Mammary epithelial cell (primary cell): ENCODE measurements at places on chromosomes 5 and 9.
A peak's percentile ranks its signal among the peaks of the same experiment; 100 is the strongest.

DNA sequence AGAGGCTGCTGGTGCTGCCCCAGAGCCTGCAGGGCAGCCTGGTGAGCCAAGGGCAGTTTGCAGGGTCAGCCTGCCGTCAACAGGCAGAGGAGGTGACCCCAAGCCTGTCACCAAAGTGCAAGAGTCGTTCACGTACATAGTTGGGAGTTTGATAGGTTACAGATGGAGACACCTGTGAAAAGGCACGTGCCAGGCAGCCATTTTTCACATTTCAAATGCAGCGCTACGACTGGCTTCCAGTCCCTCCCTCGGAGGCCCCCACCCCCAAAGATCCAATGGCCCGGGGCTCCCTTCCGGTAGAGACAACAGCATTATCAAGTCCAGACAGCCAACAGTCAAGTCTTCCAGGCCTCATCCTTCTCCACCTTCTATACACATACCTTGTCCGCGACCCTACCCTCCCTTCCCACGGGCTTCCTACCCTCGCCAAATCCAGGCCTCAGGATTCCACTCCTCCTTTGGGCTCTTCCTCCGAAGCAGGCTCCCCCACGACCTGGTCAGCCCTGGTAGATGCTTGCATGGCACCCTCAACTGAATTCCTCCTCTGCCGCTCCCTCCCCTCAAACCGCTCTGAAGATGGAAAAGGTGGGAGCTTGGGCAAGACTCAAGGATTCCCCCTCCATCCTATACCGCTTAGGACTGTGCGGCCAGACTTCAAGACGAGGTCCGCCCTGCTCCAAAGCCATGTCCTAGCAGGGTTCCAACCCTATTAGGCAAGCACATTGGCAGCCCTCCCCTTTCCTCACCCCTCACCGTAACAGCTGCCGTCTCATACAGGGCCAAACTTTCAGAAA, 13.2 kb downstream of the HNRNPH1 start:
- DNase-seq, result no peak

DNA sequence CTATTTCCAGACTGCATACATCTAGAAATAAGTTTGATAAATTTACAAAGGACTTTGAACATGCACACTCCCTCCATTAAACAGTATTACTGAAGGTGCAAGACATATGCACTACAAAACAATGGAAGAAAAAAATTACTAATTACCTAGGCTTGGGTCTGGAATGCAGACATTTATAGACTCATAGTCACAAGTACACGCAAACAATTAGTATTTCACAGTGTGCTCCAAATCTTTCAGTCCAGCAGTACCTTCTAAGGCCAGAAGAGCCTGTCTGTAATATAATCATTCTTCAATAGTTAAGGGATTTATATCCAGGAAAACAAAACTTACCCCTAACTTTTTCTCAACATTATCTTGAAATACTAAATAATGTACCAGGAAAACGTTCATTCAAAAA, 11.2 kb downstream of the RICTOR start:
- DNase-seq, result peak; percentile 20

GRCh38 chr5:53359916-53360517, 120.4 kb upstream of the FST start:
- DNase-seq, result peak; percentile 74

GRCh38 chr5:87156631-87157030, 111.1 kb upstream of the RASA1 start:
- DNase-seq, result peak; percentile 50

DNA sequence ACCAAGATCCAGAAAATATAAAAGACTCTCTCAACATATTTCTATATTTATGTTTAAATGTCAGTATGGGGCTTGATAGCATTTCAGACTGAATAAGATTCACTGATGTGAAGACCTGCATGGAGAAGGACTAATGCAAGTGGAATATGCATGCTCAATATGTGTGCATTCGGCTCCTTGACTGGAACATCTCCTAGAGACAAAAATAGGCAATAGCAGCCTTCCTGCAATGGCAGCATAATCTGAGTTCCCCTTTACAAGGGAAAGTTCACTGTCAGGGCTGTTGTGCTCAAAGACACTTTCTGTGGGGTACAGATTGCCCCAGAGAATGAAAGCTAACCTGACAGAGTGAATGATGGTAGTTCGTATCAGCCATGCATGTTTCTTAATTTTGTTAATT, 42.4 kb downstream of the STARD4 start:
- no peak for DNase-seq

DNA sequence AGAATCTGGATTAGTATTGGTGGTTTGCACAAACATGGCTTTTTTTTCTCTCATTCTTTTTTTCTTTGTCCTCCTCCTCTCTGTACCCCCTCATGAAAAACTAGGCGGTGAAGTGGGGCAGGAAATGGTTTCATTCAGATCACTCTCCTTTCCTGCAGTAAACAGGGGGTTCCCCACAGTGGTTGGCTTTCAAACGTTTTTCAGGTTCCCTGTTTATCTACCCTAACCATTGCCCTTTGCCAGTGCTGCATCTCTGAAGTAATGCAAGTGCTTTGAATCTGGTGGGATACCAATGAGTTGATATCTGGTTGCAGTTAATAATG, 29.8 kb downstream of the NR4A3 start:
- no peak for DNase-seq
